ENCODE measurements at places on chromosomes 1 and 21.

DNA sequence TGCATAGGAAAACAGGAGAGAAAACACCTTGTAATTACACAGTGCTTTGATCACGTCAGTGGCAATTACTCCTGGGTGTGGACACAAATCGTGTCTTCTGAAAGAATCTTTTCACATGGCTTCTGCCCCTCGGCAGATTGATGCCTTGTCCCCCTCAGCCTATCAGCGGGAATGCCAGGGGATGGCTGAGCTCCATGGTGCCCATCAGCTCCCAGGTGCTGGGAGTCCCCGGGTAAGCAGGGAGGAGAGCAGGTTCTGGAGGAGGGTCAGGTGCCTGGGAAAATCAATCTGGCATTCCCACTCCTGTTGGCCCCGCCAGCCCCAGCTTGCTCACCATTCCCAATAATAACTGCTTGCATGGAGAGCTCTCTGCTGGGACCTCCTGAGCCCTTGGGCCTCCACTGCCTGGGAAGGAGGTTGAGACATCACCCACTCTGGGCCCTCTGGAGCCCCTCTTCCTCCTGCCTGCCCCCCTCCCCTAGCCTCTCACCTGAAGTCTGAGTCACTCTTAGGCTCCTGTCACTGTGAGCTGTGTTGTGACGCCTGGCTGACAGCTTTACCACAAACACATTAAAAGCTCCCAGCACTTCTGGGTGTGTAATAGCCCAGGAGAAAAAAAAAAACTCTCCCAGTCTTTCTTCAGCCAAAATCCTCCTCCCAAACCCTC lies 4.9 kb downstream of the CAMK2N1 start:
- DNase-seq, result no peak

DNA sequence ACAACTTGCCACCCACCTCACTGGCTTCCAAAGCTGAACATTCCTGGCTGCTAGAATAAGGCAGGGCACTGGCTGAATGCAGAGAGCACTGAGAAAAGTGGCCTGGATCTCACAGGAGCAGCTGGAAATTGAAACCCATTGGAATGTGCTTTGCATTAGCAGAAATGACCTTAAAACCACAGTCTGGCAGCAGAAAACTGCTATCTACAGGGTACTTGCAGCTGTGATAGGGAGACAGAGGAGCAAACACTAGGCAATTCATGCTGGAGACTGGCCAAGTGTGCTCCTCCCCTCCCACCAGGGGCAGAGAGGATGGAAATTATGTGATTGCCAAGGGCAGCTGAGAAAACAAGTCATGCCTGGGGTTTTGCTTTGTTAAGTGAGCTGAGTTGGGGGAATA lies 47.2 kb downstream of the HSD3B1 start:
- peak; percentile 65 for DNase-seq

- peak; percentile 65 for DNase-seq
Observed at GRCh38 chr1:118821801-118822200, 166.3 kb downstream of the TBX15 start.

DNA sequence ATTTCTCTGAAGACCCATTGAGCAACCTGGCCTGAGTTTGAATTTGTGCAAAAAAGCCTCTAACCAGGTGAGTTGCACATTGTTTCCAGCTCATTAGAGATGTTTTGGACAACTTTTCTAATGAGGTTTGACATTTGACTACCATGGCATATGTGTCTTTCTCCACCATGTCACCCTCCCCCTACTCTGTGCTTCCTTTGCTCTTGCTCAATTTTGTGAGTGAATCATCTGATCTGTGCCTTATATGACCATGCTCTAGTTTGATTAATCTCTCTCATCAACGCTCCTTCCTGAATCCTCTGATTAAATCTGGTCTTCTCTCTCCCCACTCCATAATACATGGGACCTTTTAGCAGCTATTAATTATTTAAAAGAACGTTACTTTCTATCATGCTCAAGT lies 144.8 kb upstream of the SAMSN1 start:
- DNase-seq, result no peak

GRCh38 chr1:196997423-196997822 lies 20.1 kb downstream of the CFHR5 start:
- DNase-seq, result peak; percentile 85

DNA sequence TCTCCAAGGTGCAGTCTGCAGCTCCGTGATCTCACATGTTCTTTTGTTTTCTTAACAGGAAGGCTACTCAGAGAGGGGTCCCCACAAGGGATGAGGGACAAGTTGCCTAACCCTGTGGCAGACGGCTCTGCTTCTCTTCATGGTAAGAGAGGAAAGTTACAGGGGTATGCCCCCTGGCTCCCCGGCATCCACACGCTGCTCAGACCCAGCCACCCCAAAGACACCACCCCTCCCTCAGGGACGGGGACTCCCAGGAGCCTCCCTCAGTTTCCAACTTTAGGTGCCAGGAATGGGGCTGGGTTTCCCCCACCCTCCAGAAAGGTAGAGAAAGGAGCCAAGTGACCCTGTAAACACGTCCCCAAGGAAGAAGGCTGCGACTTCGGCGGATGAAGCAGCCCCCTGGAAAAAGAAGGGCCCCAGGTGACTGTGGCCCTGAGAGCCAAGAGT lies 19.7 kb downstream of the OPTC start:
- no peak for DNase-seq

- peak; percentile 56 for DNase-seq
Observed at GRCh38 chr1:209797978-209798639, 7.8 kb downstream of the IRF6 start.

DNA sequence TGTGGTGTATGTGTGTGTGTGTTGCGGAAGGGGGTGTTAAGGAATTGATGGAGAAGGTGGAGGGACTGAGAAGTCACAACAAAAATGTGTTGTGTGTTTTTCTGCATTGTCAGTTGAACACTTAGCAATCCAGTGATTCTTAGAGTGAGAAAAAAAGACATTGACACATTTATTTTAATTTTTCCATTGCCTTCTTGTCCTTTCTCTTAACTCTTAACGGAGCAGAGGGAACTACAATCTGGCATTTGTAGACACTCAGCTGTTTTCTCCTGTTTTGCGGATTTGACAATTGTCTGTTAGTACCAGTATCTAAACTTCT lies 725 bp downstream of the C1orf53 start:
- DNase-seq, result no peak

- no peak for DNase-seq
Observed at GRCh38 chr1:43434256-43434655, 19.5 kb downstream of the HYI start.

DNA sequence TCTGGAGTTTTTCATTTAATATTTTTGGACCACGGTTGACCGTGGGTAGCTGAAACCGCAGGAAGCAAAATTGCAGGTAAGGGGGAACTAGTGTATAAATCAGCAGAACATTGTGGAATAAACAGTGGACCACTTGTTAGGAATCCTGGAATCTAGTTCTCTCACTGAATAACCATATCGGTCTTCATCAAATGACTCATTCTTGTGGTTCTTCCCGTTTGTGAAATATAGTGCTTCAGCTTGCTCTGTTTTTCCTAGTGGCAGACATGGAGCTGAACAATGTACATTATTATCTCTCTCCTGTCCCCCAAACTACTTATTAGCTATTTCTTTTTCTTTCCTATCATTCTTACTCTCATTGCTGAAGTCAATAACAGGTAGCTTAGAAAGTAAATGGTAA lies 61.9 kb downstream of the HSPA13 start:
- DNase-seq, result peak; percentile 6

DNA sequence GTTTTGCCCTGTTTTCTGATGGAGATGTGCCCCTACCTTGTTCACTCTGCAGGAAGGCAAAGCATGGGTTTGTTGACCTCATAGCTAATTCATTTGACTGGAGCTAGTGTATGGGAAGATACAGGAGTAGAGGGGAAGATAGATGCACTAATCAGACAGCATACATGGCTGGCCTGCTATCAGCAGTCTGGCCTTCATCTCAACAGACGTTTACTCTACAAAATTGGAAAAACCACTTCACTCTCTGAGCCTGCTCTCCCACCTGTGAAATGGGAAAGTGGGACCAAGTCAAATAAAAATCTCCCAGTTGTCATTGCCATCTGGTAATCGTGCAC lies 235.2 kb upstream of the RAB4A start:
- DNase-seq, result no peak

DNA sequence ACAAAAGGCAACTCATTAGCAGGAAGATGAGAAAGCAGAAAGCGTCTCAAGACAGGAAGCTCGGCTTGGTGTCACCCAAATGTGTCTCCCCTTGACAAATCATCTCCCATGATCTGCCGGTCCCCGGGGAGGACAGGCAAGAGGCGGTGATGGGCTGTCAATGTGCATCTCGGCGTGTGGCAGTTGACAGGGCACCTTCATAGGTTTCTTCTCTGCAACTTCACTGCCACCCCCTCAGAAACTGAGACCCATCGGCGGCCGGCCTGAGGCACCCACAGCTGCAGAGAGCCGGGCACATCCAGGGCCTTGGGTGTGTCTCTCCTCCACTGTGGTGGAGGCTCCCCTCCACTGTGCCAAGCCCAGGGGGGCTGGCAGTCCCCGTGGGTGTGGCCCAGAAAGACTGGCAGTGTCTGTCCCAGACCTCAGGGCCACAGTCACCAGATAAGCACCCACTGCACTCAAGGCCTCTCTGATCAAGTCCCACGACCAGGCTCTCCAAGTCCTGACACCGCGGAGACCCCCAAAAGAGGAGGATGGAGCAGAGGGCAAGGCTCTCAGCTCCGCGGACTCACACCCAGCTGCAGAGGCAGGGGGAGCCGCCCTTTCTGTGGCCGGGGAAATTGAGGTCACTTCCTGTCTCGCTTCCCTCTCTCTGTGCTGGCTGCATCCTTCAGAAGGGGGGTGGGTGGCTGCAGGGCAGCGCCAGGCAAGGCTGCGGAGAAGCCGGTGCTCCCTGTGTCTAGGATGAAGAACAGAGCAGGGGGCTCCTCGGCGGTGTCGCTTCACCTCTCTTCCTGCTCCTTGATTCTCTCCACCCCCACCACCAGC lies 39.6 kb upstream of the LBR start:
- DNase-seq, result no peak

DNA sequence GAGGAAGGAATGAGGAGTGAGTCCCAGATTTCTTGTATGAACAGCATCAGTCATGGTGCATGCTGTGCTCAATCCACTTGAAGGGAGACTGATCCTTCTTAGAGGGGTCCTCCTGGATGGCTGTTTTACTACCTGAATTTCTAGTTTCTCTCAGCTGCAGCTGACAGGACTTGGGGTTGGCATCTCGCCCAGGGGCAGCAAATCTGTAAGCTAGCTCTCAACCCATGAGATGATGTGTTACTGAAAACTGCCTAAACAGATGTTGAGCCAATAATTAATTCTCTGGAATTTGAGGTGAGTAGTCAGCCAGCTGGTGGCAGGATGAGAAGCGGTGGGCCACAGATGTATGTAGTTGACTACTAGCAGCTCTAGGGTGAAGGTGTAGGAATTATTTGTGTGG lies 19.6 kb downstream of the BACH1 start:
- no peak for DNase-seq

DNA sequence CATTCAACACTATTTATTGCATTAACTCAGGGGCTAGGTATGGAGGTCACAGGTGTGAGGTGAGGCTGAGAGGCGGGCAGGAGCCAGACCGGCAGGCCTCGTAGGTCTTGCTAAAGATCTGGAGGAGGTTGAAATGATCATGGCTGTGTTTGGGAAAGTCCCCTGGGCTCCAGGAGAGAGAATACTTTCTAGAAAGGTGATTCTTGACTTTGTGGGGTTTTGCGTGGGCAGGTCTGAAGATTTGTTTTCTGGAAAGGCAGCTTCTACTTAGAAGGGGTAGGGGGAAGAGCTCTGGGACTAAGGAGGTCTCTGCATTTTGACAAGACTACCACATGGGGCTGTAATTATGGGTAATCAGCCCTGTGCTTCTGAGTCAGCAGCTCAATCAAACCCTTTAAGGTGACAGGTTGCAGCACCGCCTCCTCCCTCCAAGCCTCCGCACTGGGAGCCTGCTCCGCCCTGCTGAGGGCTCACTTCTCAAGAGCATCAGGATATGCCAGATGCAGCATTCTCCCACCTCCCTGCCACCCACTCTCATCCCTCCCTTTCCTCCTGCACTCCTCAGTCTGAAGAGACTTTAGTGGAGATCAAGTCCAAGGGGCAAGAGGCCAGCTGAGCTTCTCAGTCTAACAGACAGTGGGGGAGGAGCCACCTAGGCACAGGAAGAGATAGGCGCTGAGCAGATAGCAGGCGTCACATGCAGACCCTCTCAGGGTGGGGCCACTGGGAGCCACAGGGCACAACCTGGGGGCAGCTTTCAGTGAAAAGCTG lies 30.5 kb downstream of the SLC30A1 start:
- no peak for DNase-seq

All from stromal cell of bone marrow (primary cell).